G401 (cell line): ENCODE measurements at places on chromosomes 3 and 15. TPM values are rescaled to one million over a fixed set of nuclear protein-coding genes. Genes with fewer than 3 reads are reported as not detected.

The PP2D1 gene
- total RNA-seq = not detected in 2 replicates

The TAMM41 gene
- 2.2 and 3.7 TPM in 2 replicates for total RNA-seq

The GOLGA6D gene
- total RNA-seq = not detected in 2 replicates

The RPL29 gene
- 2,209 and 2,228 TPM in 2 replicates for total RNA-seq

The EIF2A gene
- 196 and 269 TPM in 2 replicates for total RNA-seq

The BFSP2 gene
- total RNA-seq = not detected in 2 replicates

The SAMMSON gene
- not detected in 2 replicates for total RNA-seq

The DNAJB8 gene
- total RNA-seq = not detected in 2 replicates

The MEIS2 gene
- total RNA-seq = 80.4 and 103 TPM in 2 replicates

The PLOD2 gene
- total RNA-seq = 0.17 TPM in 1 of 2 replicates, not detected in the other

The GRK7 gene
- not detected in 2 replicates for total RNA-seq

The KIF23 gene
- total RNA-seq = 24.3 and 46.1 TPM in 2 replicates

The TEX55 gene
- not detected in 2 replicates for total RNA-seq

The NEDD4 gene
- total RNA-seq = 16.7 and 25.1 TPM in 2 replicates

The SAMD7 gene
- total RNA-seq = not detected in 2 replicates

The STRIT1 gene
- not detected in 2 replicates for total RNA-seq

The KBTBD13 gene
- 0.37 TPM in 1 of 2 replicates, not detected in the other for total RNA-seq

The IGSF10 gene
- 0.07 TPM in 1 of 2 replicates, not detected in the other for total RNA-seq

The MED12L gene
- not detected in 2 replicates for total RNA-seq

The SCN11A gene
- total RNA-seq = not detected in 2 replicates

The CCDC39 gene
- not detected in 2 replicates for total RNA-seq

The LTF gene
- not detected in 2 replicates for total RNA-seq

The TTC23 gene
- 22.6 and 31.5 TPM in 2 replicates for total RNA-seq

The RTP3 gene
- not detected in 2 replicates for total RNA-seq

The AAGAB gene
- 110 and 118 TPM in 2 replicates for total RNA-seq

The DZIP1L gene
- 16.2 and 17.8 TPM in 2 replicates for total RNA-seq

The FOXL2 gene
- total RNA-seq = 0.06 TPM in 1 of 2 replicates, not detected in the other

The TEX9 gene
- 6.4 and 10.8 TPM in 2 replicates for total RNA-seq

The KAT2B gene
- total RNA-seq = 0.61 and 0.80 TPM in 2 replicates

The MYL3 gene
- 5.8 and 7.4 TPM in 2 replicates for total RNA-seq

The PLSCR2 gene
- total RNA-seq = not detected in 2 replicates

The ANKRD63 gene
- total RNA-seq = 8.4 and 14.9 TPM in 2 replicates

The NMNAT3 gene
- not detected in 2 replicates for total RNA-seq

The IL16 gene
- total RNA-seq = 0.12 TPM in 1 of 2 replicates, not detected in the other

The PPP1R14D gene
- total RNA-seq = not detected in 2 replicates

The GP5 gene
- not detected in 2 replicates for total RNA-seq

The COL6A5 gene
- total RNA-seq = not detected in 2 replicates

The CYP1A2 gene
- not detected in 2 replicates for total RNA-seq

The DPPA2 gene
- not detected in 2 replicates for total RNA-seq

The ATP13A3 gene
- total RNA-seq = 47.9 and 60.2 TPM in 2 replicates

The CRABP1 gene
- total RNA-seq = not detected in 2 replicates

The GABRR3 gene
- not detected in 2 replicates for total RNA-seq
